ENCODE measurements at places on chromosomes 4 and X. TPM values are rescaled to one million over a fixed set of nuclear protein-coding genes. Genes with fewer than 3 reads are reported as not detected.

GRCh38 chr4:107050525-107051135, 14.5 kb upstream of the DKK2 start:
- no peak for DNase-seq

Gene SLC9B1
- total RNA-seq, result 0.36 TPM

- no peak for DNase-seq
Measured at GRCh38 chr4:113998531-113998930, 19.1 kb upstream of the ARSJ start.

DNA sequence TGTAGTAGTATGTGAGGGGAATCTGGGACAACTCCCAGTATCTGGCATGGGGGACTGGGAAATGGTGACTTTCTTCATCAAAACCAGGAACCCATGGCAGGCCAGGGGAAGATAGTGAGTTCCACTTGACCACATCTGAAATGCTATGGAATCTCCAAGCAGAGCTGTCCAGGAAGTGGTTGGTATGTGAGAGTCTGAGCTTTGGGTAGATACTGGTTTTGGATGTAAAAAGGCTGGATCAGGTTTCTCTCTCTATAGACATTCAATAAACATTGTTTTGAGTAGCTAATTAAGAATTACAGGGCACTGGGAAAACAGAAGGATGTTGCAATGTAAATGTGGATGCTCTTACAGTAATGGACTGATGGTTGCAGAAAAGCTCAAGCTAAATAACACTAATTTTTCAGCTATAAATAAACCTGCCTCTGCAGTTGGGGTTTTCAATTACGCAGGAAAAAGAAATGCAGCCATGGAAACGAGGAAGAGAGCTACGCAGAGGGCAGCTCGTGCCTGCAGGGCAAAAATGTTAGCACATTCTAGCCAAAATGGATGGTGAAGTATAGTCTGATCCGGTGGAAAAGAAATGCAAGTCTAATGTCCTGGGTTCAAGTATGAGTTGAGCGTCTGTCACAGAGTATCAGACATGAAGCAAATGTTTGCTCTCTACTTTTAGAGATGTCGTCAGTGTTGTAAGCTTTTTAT, 13.4 kb upstream of the CHRNA9 start:
- peak; percentile 84 for DNase-seq

Gene CHIC2
- total RNA-seq, result 38.2 TPM

DNA sequence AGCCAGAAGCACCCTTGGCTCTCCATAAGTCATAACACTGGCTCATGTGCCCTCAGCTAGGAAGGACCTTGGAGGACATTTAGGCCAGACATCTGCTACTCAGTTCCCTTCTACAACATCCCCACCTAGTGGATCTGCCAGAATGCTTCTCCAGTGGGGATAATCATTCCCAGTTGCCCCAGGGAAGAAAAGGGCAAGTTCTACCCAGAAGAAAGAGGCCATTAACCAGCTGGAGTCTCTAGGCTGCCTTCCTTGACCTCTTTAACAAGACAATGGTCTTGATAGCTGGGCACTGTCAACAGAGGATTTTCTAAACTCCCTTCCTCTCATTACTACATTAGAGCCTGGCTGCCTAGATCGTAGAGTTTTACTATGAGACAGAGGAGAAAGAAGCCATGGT, 42.0 kb downstream of the LGI2 start:
- DNase-seq, result no peak

Gene PITX2
- total RNA-seq, result 4.2 TPM

- peak; percentile 26 for DNase-seq
Measured at GRCh38 chr4:185201977-185202962, 1.5 kb downstream of the CFAP97 start.

DNA sequence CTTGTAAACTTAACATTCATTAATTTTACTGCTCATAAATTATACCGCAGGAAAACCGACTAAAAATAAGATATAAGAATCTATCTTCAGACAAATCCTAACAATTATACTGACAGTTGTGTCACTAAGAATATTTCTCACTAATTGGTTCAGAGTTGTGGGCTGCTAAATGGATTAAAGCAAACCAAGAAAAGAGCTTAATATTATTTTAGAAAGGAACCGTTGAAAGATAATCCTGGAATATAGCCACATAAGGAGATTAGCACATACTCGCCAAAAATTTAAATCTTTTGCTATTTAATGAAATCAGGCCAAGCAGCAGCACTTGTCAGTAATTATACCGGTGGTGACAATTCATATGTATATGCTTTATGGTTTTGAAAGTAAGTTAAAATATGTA, 132.8 kb downstream of the SLIT2 start:
- no peak for DNase-seq

GRCh38 chr4:165077034-165077578, 23.4 kb downstream of the TRIM75 start:
- DNase-seq, result no peak

Gene CD40LG
- not detected for total RNA-seq

DNA sequence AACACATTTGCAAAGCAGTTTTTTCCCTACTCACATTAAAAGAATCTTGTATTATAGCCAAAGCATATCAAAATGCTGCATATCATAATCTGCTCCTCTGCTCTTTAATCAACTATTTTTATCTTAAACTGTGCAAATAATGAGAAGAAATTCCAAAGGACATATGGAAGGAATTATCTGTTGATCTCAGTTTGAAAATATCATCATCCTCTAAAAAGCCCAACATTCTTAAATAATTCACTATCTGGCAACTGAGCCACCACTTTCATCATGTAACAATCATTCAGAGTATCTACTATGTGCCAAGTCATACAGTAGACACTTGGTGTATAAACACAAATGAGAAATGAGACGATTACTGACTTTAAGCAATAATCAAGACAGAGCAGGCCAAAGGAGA, 63.0 kb downstream of the PRSS12 start:
- DNase-seq, result peak; percentile 75

GRCh38 chr4:144674711-144675110, 28.8 kb downstream of the HHIP start:
- no peak for DNase-seq

GRCh38 chrX:16039363-16039762, 84.0 kb upstream of the GRPR start:
- DNase-seq, result no peak

DNA sequence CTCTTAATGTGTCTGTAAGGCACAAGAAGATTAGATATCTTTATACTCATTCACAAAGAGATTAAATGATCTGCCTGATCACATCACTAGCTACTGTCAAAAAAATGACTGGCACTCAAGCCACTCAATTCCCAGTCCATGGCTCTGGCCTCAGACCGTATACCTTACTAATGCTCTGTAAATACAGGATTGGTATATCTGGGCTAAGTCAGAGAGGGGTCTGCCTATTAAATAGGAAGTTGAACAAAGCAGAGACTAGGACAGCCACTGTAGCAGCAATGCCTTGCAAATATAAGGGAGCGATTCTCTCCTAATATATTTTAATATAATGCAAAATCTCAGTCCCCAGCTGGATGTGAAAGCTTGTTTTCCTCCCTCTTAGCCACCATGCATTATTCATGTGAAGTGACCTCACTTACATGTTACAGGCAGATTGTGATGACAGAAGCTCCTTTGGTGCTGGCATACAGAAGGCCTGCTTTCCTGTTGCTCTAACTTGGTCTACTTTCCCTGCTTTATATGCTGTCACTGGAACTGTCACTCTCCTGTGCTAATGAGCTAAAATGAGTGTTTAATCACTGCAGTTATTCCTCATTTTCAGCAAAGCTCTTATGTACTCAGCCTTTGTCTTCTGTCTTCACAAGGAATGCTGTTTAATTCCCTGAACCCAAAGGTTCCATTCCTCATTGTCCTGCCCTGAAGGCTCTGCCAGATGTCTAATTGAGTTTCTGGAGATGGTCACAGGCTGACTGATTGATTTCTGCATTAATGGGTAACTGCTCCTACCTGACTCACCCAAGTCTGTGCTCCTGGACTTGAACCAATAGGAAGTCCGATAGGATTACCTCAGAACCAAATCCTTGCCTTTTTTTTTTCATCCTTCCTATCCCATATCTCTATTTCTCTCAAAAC, 578.2 kb downstream of the KLHL13 start:
- DNase-seq, result no peak

DNA sequence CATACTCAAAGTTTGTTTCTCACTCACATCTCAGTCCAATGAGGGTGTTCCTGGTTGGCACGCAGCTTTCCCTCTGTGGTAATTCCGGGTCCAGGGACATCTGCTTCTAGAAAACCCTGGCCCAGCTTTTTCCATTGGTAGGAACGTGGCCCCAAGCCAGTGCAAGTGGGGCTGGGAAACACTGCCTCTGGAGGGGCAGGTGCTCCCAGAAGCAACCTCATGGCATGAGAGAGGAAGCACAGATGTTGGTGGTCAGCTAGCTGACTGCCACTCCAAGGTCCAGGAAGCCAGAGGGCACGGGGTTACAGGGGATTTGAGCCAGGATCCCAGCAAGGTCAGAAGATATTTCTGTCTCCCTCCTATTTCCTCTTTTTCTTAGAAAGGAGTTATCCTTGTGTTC, 47.5 kb downstream of the DCTD start:
- no peak for DNase-seq

GRCh38 chr4:78166622-78167021, 109.5 kb downstream of the FRAS1 start:
- peak; percentile 16 for DNase-seq

Gene GRIA3
- total RNA-seq, result 18.6 TPM

- DNase-seq, result no peak
Measured at GRCh38 chrX:64395568-64395929, 297 bp upstream of the MTMR8 start.

Gene CT83
- not detected for total RNA-seq

DNA sequence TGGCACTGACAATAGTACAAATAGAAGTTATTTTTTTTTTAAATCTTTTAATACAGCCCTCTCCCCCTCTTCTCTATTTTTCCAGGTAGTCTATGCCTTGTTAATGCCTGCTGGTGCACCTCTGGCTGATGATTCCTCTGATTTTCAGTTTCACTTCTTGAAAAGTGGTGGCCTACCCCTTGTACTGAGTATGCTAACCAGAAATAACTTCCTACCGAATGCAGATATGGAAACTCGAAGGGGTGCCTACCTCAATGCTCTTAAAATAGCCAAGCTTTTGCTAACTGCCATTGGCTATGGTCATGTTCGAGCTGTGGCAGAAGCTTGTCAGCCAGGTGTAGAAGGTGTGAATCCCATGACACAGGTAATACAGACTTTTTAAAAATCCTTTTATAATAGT, 99.1 kb downstream of the USP9X start:
- no peak for DNase-seq

- DNase-seq, result no peak
Measured at GRCh38 chr4:128311659-128312403, 24.2 kb upstream of the PGRMC2 start.

- DNase-seq, result no peak
Measured at GRCh38 chr4:34851411-34851810, 1392.9 kb downstream of the ARAP2 start.

DNA sequence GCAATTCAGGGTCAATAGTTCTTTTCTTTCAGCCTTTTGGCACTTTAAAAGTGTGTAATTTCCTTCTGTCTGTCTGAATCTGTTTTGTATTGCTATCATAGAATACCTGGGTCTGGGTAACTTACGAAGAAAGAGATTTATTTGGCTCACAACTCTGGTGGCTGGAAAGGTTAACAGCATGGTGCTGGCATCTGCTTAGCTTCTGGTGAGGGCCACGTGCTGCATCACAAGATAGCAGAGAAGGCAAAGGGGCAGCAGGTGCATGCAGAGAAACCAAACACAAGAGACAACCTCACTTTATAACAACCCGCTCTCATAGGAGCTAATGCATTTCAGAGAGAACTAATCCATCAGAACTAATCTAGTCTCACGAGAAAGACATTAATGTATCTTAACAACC, 18.8 kb downstream of the RGN start:
- DNase-seq, result no peak

Gene ZBTB49
- 4.4 TPM for total RNA-seq

GRCh38 chr4:88958080-88958479, 98.9 kb downstream of the FAM13A start:
- DNase-seq, result no peak

DNA sequence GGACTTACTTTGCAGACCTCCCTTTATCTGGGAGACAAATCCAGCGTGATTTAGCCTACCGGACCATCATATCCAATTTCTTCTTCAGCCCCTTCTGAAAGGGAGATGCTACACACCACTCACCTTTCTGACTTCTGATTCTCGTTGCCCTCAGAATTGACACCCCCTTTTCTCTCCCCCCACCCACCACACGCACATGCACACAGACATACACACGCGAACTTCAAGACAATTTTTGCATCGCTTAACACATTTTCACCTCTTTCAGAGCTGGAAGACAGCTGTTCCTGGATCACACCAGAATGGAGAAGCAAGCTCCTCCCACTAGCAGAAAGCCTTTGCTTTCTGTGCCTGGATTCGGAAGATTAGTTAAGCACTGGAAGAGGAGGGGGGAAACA, 1.0 kb upstream of the SNCA start:
- DNase-seq, result no peak

GRCh38 chr4:55838356-55838755, 15.1 kb upstream of the EXOC1 start:
- peak; percentile 38 for DNase-seq

GRCh38 chr4:131347816-131348215, 1801.3 kb upstream of the PCDH10 start:
- no peak for DNase-seq

Gene TMEM165
- total RNA-seq, result 128 TPM

DNA sequence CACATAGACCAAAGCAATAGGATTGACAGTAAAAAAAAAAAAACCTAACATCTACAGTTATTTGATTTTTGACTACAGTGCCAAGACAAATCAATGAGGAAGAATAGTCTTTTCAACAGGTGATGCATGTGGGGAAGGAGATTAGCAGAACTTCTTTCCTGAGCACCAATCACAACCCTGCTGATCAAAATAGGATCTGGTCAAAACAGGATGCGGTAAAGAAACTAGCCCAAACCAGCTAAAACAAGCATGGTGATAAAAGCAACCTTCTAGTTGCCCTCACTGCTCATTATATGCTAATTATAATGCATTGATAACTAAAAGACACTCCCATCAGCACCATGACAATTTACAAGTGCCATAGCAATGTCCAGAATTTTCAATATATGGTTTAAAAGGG, 667.5 kb downstream of the GRXCR1 start:
- DNase-seq, result no peak

All from astrocyte (in vitro differentiated cells and primary cell).